Mesothelial cell of epicardium (in vitro differentiated cells): ENCODE measurements at places on chromosomes 1 and 21. TPM values are rescaled to one million over a fixed set of nuclear protein-coding genes. Genes with fewer than 3 reads are reported as not detected.

- H3K36me3 ChIP-seq = no peaks in the 10 kb centered on the region
- H3K4me3 ChIP-seq = no peak overlapping the region
- H3K4me1 ChIP-seq = peaks cover 9% of the 10 kb centered on the region
- DNase-seq = no peak
Observed at GRCh38 chr1:40162753-40163441, 1.7 kb downstream of the RLF start.

DNA sequence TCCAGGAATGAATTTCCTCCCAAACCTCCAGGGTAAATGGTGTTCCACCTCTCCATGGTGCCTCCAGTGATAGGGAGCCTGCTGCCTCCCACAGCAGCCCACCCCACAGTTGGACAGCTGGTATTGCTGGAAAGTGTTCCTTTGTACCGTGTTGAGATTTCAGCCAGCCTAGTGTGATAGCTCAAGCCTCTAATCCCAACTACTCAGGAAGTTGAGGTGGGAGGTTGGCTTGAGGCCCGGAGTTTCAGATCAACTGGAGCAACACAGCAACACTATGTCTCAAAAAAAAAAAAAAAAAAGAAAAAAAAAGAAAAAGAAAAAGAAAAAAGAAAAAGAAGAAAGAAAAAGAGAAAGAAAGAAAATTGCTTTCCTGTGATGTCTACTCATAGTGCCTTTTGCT lies 96.1 kb downstream of the CHD1L start:
- no peak overlapping the region for H3K4me3 ChIP-seq
- peaks cover 29% of the 10 kb centered on the region for H3K27me3 ChIP-seq
- no peak for DNase-seq
- no peaks in the 10 kb centered on the region for H3K36me3 ChIP-seq
- H3K4me1 ChIP-seq = no peaks in the 10 kb centered on the region
- no peak overlapping the region for H3K27ac ChIP-seq

DNA sequence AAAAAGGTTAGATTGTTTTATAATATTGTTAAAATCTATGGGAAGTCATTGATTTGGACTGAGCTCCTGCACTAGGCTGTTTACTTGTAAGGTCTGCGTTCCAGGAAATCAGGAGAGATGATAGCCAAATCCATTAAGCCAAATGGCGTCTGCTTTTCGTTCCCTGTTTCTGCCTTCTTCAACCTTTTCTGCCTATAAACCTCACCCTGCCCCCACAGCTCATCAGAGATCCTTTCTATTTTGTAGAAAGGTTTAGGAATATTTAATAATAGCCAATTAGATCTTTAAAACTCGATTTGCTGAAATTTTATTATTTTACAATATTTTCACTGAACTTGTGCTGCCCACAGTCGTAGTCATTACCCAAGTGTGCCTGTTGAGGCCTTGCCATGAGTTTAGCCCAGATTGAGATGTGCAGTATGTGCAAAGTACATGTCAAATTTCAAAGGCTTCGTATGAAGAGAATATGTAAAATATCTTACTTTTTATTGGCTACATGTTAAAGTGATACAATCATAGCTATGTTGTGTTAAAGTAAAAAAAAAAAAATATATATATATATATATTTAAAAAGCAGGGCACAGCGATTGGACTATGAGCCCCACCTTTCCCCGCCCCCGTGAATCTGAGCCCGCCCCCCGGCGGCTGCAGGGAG lies 444 bp upstream of the IARS2 start:
- peak overlapping the region; percentile 36 for H3K4me3 ChIP-seq
- H3K4me1 ChIP-seq = peaks cover 20% of the 10 kb centered on the region
- H3K36me3 ChIP-seq = peaks cover 8% of the 10 kb centered on the region
- H3K27ac ChIP-seq = peak overlapping the region; percentile 56
- H3K27me3 ChIP-seq = no peaks in the 10 kb centered on the region
- DNase-seq = no peak

DNA sequence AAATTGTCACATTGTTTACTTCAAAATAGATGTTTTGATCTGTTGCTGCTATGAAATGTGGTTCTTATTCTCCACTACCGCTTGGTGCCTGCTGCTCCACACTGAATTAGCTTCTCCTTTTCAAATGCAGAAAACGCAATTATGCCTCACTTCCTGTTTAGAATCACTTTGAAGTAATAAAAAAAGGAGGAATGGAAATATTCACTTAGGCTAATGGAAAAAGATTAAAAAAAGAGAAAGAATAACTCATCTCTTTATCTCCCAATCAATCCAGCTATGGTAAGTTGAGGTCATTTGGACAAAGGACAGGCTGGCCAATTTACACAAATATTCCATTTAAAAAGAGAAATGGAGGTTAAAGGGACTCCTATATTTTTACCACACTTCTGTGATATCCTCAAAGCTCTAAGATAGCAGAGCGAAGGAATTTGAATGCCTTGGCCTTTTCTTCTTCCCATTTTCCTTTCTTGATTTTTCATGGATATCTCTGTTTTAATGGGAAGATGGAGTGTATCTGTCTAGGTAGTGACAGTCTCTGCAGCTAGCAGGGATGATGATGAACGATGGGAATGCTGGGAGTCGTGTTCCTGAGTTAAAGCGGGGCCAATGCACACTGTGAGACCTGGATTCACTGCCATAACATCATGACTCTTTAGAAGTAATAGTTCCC lies 35.7 kb downstream of the RGS5 start:
- no peaks in the 10 kb centered on the region for H3K27me3 ChIP-seq
- no peak overlapping the region for H3K4me3 ChIP-seq
- H3K36me3 ChIP-seq = peaks cover 13% of the 10 kb centered on the region
- H3K27ac ChIP-seq = peak overlapping the region; percentile 89
- DNase-seq = no peak

DNA sequence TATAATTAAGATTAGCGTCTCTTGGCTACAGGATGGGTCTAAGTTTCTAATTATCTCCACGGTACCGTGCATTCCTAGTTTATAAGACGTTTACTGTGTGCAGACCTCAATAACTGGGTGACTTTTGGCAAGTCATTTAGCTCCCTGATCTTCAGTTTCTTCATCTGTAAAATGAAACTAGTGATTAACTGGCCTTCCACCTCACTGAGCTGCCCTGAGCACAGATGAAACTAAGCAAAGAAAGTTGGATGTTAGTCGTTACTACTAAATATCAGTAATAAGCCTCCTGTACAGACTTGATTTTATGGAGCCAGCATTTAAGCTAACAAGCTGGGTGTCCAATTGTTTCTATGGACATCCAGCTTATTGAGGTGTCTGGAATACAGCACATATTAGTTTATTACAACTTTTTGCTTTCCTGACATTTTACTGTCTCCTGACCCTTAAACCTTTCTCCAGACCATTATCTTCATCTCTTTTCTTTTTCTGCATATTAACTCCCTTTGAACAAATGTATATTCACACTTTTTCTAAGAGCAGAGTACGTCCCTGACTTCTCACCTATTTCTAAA lies 1.1 kb downstream of the CR2 start:
- peaks cover 8% of the 10 kb centered on the region for H3K4me1 ChIP-seq
- H3K36me3 ChIP-seq = no peaks in the 10 kb centered on the region
- no peak overlapping the region for H3K27ac ChIP-seq
- peak overlapping the region; percentile 40 for H3K4me3 ChIP-seq

DNA sequence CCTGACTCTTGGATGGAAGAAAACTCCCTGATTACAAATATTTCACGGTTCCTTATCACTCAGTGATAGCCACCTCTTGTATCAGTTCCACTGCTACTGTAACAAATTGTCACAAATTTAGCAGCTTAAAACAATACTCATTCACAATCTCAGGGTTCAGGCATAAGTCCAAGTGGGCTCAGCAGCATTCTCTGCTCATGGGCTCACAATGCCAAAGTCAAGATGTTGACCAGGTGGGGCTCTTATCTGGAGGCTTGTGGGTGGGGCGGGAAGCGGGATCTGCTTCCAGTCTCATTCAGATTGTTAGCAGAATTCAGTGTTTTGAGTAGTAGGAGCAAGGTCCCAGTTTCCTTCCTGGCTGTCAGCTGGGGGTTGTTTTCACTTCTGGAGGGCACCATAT lies 137.3 kb upstream of the FAM78B start:
- H3K36me3 ChIP-seq = no peaks in the 10 kb centered on the region
- H3K4me1 ChIP-seq = no peaks in the 10 kb centered on the region
- no peak overlapping the region for H3K4me3 ChIP-seq
- DNase-seq = no peak
- H3K27ac ChIP-seq = no peak overlapping the region

GRCh38 chr1:172893146-172893841 lies 157.4 kb downstream of the TNFSF18 start:
- no peaks in the 10 kb centered on the region for H3K36me3 ChIP-seq
- DNase-seq = no peak
- H3K4me3 ChIP-seq = no peak overlapping the region

- H3K27ac ChIP-seq = no peak overlapping the region
- no peaks in the 10 kb centered on the region for H3K27me3 ChIP-seq
- peaks cover 61% of the 10 kb centered on the region for H3K36me3 ChIP-seq
- H3K4me3 ChIP-seq = no peak overlapping the region
- peaks cover 3% of the 10 kb centered on the region for H3K4me1 ChIP-seq
- no peak for DNase-seq
Observed at GRCh38 chr1:212974711-212975110, 24.4 kb downstream of the VASH2 start.

- H3K4me1 ChIP-seq = peaks cover 43% of the 10 kb centered on the region
- no peaks in the 10 kb centered on the region for H3K36me3 ChIP-seq
- DNase-seq = no peak
- no peak overlapping the region for H3K4me3 ChIP-seq
- H3K27ac ChIP-seq = no peak overlapping the region
Observed at GRCh38 chr1:56448529-56449300, 130.6 kb downstream of the PLPP3 start.

DNA sequence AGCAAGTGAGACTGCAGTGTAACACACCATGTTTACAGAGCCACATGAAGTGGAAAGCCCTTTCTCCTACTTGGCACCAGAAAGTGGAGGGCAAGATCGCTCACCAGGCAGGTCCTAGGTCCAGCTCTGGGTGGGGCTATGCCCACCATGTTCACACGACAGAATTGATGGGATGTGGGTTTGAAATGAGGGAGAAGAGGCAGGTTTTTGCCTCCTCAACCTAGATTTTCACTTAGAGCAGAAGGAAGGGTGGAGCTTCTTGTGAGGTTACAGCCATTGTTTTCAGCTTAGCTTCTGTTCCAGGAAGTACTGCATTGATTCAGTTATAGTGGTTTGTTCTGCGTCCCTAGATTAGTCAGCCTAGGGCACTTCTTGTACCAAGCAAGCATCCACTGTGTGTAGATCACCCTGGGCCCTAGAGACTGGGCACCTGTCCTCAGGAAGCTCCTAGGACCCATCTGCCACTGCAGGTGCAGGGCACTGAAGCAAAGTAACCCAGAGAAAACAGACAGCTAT lies 2.3 kb downstream of the CD53 start:
- no peaks in the 10 kb centered on the region for H3K4me1 ChIP-seq
- no peaks in the 10 kb centered on the region for H3K36me3 ChIP-seq
- H3K4me3 ChIP-seq = no peak overlapping the region
- DNase-seq = no peak

DNA sequence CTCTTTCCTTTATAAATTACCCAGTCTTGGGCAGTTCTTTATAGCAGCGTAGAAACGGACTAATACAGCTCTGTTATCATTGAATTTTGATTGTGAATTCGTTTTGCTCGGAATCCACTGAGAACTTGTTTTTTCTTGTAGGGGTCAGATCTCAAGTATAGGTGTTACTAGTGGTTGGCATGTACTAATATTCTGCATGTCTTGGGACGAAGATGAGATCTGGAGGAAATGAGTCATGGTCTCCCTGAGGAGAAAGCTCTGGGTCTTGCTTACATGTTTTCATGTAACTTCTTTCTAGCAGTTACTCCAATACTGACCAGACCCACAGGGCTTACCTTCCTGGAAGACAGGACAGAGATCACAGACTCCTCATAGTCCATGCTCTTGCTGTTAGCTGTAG lies 30.3 kb downstream of the ZSCAN20 start:
- no peak overlapping the region for H3K4me3 ChIP-seq
- no peak for DNase-seq
- H3K27me3 ChIP-seq = no peaks in the 10 kb centered on the region
- no peak overlapping the region for H3K27ac ChIP-seq

DNA sequence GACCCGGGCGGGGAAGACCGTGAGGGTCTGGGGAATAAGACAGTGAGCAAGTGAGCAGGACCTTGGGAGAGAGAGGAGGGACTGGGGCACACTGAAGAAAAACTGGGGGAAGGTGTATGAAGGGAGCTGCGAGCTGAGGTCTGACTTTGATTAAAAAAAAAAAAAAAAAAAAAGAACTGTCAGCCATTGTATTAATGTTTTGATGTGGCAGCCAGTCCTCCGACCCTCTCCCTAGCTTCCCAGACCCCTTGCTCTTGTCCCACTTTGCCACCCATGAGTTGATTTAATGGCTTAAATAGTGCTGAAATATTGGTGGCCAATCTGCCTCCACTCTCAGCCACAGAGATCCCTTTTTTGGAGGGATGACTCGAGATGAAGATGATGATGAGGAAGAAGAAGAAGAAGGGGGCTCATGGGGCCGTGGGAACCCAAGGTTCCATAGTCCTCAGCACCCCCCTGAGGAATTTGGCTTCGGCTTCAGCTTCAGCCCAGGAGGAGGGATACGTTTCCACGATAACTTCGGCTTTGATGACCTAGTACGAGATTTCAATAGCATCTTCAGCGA lies 652 bp downstream of the HAX1 start:
- H3K4me3 ChIP-seq = peak overlapping the region; percentile 92
- H3K27ac ChIP-seq = peak overlapping the region; percentile 95
- no peak for DNase-seq
- H3K4me1 ChIP-seq = peaks cover 19% of the 10 kb centered on the region

The SH3BP5L gene
- 24.9 to 26.9 TPM (median 26.2 TPM) in 3 replicates for total RNA-seq

The LHX8 gene
- 0.20 to 0.36 TPM (median 0.20 TPM) in 3 replicates for total RNA-seq

The MYBPH gene
- total RNA-seq = not detected in 3 replicates

The PIGK gene
- total RNA-seq = 13.6 to 16.8 TPM (median 15.6 TPM) in 3 replicates

The ITLN1 gene
- 0.63 to 0.73 TPM in 2 of 3 replicates, not detected in the other for total RNA-seq

The S100A2 gene
- total RNA-seq = 0.43 to 0.51 TPM in 2 of 3 replicates, not detected in the other

The TMPRSS15 gene
- 0.80 to 1.9 TPM (median 1.4 TPM) in 3 replicates for total RNA-seq

The B3GALT5 gene
- total RNA-seq = 6.4 to 6.9 TPM (median 6.8 TPM) in 3 replicates

The SNX7 gene
- 16.1 to 20.2 TPM (median 18.8 TPM) in 3 replicates for total RNA-seq

The FGR gene
- total RNA-seq = 0.11 to 0.53 TPM (median 0.20 TPM) in 3 replicates

The AGT gene
- total RNA-seq = 1.1 to 1.9 TPM (median 1.5 TPM) in 3 replicates

The WNT9A gene
- 3.9 to 4.5 TPM (median 4.3 TPM) in 3 replicates for total RNA-seq

The TMCC2 gene
- total RNA-seq = 6.1 to 6.8 TPM (median 6.5 TPM) in 3 replicates

The KRTAP10-11 gene
- not detected in 3 replicates for total RNA-seq

The OVAAL gene
- not detected in 3 replicates for total RNA-seq
